GM06990 (cell line): ENCODE measurements at places on chromosomes 3 and 15.

- no peak for DNase-seq
Observed at GRCh38 chr3:124256599-124256998, 264.7 kb upstream of the ROPN1 start.

- no peak for DNase-seq
Observed at GRCh38 chr15:51849860-51850259, 20.4 kb downstream of the TMOD3 start.

DNA sequence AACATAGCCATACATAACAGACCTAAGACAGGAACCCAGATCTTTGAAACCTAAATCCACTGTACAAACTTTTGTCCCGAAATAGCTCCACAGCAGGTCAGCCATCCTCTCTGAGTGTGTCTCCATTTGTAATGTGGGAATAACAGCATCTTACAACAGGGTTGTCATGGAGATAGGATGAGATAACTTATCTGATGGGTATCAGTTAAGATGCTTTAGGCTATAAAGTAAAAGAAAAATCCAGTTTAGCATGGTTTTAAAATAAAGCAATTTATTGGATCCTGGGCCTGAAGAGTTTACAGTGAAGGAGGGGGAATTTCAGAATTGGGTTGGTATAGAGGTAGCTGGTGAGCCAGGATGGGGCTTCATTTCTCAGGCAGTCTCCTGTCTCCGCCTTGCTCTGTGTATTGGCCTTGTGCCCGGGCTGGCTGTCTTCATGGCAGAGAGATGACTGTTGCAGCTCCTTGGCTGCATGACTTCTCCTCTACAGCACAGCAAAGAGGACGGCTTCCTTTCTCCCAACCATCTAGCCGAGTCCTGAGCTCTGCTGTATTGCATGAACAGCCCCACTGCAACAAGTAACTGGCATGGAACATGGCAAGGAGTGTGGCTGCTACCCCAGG is 131.9 kb upstream of the PROK2 start:
- no peak for DNase-seq

- no peak for DNase-seq
Observed at GRCh38 chr3:88462230-88462629, 312.5 kb downstream of the C3orf38 start.

- DNase-seq: no peak
Observed at GRCh38 chr3:195175076-195175475, 95.9 kb downstream of the XXYLT1 start.

GRCh38 chr15:28109626-28110455 is 10.7 kb upstream of the OCA2 start:
- DNase-seq: no peak

GRCh38 chr15:71248386-71248785 is 133.1 kb downstream of the THSD4 start:
- no peak for DNase-seq

GRCh38 chr15:67743558-67743957 is 81.8 kb upstream of the SKOR1 start:
- DNase-seq: no peak

GRCh38 chr3:170560717-170561382 is 25.0 kb downstream of the SLC7A14 start:
- DNase-seq: no peak
